ENCODE measurements at places on chromosomes 5 and 9.

GRCh38 chr5:58825899-58826298 is 243.0 kb downstream of the RAB3C start:
- DNase-seq = no peak

DNA sequence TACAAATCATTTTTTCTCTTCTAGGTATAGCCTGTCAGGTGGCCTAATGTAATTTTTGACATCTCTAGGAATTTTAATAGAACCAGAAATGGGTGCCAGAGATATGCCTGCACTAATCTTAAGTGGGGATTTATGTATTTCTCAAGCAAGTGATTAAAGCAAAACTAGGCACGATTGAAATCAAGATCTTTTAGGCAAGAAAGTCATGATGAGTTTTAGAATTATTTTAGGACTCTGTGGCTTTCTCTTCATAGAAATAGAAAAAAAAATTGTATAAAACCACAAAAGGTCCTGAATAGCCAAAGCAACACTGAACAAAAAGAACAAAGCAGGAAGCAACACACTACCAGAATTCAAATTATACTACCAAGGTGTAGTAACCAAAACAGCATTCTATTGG is 952 bp upstream of the AMACR start:
- no peak for DNase-seq

DNA sequence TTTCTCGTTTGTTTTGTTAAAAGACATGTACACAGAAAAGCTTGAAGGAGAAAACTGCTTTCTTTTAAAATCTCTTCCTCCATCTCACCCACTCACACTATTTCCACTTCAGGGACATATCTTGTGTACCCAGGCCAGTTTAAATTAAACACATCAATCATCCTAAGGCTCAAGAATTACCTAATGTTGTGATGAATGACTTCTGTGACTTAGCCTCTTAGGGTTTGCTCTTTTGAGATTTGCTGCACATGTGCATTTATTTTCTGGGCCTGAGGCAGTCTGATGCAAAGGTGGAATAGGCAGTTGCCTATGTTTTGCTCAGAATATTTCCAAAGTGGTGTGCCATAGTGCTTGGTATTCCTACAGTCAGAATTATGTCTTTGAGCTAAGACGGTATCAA is 439.9 kb upstream of the CHD1 start:
- no peak for DNase-seq

GRCh38 chr5:116442095-116442534 is 132.5 kb downstream of the SEMA6A start:
- DNase-seq = no peak
